CD4-positive, alpha-beta T cell treated with Interleukin-17A for 4 hours (primary cell): ENCODE measurements at places on chromosomes 4 and X.

GRCh38 chr4:121698236-121698671 is 1.5 kb upstream of the ANXA5 start:
- DNase-seq = no peak

DNA sequence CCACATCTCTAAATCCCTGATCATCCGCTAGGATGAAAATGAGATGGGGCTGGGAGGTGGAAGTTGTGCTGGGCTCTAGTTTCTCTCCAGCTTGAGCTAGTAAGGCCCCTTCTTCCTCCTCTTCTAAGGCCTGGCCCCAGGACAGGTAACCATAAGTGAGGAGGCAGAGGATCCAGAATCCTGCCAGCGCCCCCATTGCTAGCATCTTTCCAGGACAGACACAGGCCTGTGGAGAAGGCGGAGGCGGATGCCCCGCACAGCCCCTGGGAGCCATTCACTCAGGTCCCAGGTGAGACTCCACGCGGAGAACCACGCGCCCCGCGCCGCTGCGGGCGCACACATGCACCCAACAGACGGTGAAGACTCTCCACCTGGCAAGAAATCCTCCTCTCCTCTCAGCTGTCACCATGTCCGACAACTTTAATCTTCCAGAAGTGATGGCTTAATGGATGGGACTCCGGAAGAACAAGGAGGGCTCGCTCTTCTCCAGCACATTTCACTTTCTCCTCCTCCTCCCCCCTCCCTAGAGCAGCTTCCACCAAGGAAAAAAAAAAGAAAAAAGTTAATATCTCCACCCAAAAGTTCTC is 793 bp downstream of the ARSJ start:
- no peak for DNase-seq

- no peak for DNase-seq
Measured at GRCh38 chr4:41485041-41485440, 52.9 kb upstream of the LIMCH1 start.

DNA sequence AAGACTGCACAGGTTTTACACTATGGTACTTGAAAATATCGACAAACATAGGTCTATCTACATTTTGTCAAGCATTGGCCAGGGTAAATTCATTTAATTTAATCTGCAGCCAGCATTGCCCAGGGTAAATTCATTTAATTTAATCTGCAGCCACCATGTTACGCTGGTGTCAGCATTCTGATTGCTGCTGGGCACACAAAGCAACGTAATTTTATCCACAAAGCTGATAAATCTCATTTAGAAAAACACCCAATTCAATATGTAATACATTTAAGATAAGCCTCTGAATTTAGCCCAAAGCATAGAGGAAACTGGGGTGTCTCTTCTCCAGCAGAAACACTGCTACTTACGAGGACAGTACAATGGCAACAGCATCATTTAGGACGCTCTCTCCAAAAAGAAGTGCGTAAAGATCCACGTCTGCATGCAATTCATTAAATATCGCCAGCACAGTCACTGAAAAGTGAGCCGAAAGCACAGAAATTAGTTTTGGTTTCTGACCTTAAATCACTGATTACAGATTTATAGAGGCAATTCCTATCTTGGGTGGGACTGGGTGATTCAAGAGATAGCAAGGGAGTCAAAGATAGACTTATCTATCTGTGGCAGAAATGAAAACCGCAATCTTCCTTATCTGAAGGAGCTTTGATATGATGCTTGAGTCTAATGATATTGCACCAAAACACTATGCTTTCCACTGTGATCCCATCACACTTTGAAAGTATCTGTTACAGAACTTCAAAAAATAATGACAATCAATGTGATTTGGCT is 88.8 kb downstream of the CHST7 start:
- no peak for DNase-seq

GRCh38 chrX:120029354-120029753 is 48.1 kb downstream of the RHOXF2B start:
- no peak for DNase-seq

- DNase-seq = no peak
Measured at GRCh38 chr4:150769248-150769647, 187.3 kb downstream of the MAB21L2 start.

DNA sequence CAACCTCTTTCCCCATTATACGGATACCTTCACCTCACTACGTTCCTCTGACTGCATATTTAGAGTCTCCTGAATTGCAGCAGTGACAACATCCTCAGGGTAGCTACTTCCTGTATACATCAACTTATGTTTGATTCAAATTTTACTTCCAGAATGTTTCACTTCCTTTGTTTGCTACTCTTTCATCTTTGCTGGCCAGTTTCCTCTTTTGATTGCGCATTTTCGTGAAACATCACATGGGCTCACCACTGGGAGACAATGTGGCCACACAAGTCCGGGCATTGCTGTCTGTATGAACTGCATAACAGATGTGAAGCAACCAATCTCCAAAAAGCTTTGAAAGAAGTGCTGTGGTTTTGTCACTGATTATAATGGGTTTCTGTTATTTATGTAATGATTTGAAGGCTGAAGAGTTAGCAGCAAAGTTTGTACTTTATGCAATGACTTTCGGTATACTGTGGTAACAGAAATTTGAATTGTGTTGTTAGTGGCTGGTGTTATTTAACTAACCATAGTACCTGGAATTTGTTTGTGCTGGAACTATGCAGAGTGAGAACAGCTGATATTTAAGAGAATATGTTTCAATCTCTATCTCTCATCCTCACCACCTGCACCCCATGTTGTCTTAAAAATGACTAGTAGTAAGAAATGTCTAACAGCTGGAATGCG is 7.4 kb downstream of the SNCA start:
- no peak for DNase-seq

DNA sequence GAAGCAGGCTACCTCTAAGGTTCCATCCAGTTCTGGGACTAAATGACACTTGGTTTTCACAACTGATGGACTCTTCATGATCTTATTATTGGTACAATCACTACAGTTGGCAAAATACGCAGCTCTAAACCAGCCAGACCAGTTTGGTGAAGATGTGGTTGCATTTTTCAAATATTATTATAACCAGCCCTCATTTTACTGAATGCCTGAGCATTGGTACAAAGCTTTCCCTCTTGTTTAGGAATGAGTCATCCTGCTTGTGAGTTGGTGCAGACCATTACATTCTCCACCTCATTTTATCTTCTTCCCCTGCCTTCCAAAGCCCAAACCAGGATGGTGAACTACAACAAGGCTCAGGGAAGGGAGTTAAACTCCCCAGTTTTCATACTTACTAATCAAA is 223.1 kb downstream of the KDR start:
- no peak for DNase-seq

- DNase-seq = no peak
Measured at GRCh38 chr4:28562913-28563312, 1702.3 kb downstream of the STIM2 start.

GRCh38 chrX:86981326-86981879 is 536.2 kb upstream of the KLHL4 start:
- no peak for DNase-seq

DNA sequence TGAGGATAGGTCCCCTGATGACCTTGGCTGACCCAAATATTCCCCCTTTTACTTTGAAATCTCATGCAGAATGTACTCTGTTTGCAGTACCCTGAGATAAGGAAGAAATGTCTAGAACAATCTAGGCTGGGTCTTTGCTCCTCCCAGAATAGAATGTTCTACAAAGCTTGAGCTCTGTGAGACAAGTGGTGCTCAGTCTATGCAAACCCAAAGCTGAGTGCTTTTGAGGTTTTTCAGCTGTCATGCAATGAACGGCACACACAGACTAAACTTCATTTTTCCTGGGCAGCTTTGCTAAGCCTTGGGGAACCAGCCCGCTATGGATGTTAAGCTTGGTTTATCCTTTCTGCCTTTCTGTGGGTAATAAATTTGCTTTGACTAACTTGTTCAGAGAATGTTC is 513.6 kb downstream of the FAT4 start:
- DNase-seq = no peak

DNA sequence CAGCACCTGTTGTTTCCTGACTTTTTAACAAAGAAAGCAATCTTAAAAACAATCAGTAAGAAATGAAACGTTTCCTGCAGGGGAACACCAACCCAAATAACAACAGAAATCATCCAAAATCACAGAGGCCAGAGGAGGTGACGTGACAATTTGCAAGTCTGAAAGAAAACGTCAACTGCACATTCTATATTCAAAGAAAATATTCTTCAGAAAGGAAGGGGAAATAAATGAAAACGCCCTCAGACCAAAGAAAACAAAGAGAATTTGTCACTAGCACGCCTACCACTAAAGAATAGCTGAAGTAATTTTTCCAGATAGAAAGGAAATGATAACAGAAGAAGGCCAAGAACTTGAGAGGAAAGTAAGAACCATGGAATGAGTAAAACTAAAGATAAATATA is 74.4 kb downstream of the CASP3 start:
- DNase-seq = no peak

GRCh38 chrX:15204130-15204751 is 65.6 kb downstream of the ASB9 start:
- DNase-seq = no peak

GRCh38 chrX:107673933-107674479 is 45.7 kb downstream of the PRPS1 start:
- DNase-seq = peak; percentile 93

DNA sequence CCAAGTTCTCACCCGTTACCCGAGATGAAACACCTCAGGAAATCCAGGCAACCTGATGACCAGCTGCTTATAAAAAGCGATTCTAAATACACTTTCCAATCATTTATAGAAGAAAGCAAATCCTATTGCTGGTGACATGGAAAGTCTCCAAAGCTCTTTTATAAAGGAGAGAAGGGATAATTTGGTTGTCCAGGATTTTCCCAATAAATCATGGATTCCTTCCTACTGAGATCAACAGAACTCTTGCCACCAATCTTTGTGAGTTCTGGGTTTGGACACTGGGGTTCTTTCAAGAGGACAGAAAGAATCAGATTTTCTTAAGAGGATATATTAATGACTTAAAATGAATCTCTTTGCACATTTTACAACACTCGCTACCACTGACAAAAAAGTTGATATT is 24.7 kb upstream of the SOD3 start:
- no peak for DNase-seq

- DNase-seq = no peak
Measured at GRCh38 chr4:25694466-25694865, 38.8 kb downstream of the SLC34A2 start.

- no peak for DNase-seq
Measured at GRCh38 chrX:48076343-48076742, 4.9 kb upstream of the ZNF630 start.

- no peak for DNase-seq
Measured at GRCh38 chr4:21769404-21770147, 179.0 kb downstream of the KCNIP4 start.

GRCh38 chr4:41881981-41882624 is 53.1 kb upstream of the TMEM33 start:
- DNase-seq = no peak

GRCh38 chr4:146520896-146521540 is 722 bp downstream of the SLC10A7 start:
- DNase-seq = peak; percentile 34

GRCh38 chrX:23511793-23512192 is 155.5 kb upstream of the PRDX4 start:
- no peak for DNase-seq

GRCh38 chr4:75494563-75494962 is 19.6 kb downstream of the RCHY1 start:
- DNase-seq = no peak

GRCh38 chrX:70476934-70477733 is 32.5 kb downstream of the DLG3 start:
- no peak for DNase-seq

- DNase-seq = no peak
Measured at GRCh38 chr4:91829531-91829930, 474.2 kb upstream of the GRID2 start.

DNA sequence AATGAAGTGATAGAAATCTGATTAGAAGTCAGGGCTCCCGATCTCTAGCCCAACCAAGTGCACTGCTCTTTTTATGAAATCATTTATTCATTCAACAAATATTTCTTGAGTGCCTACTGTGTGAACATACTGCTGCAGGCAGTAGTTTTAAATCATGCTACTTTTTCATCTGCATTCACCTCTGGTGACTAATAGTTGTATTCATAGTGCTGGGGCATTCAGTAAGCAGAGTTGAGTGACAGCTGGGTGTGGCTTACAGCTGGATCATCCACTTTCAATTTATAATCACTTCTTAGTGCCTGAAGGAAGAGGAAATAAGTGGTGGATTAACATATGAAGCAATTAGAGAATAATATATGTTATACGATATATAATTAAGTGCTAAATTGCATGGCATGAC is 94.1 kb upstream of the HPRT1 start:
- no peak for DNase-seq

DNA sequence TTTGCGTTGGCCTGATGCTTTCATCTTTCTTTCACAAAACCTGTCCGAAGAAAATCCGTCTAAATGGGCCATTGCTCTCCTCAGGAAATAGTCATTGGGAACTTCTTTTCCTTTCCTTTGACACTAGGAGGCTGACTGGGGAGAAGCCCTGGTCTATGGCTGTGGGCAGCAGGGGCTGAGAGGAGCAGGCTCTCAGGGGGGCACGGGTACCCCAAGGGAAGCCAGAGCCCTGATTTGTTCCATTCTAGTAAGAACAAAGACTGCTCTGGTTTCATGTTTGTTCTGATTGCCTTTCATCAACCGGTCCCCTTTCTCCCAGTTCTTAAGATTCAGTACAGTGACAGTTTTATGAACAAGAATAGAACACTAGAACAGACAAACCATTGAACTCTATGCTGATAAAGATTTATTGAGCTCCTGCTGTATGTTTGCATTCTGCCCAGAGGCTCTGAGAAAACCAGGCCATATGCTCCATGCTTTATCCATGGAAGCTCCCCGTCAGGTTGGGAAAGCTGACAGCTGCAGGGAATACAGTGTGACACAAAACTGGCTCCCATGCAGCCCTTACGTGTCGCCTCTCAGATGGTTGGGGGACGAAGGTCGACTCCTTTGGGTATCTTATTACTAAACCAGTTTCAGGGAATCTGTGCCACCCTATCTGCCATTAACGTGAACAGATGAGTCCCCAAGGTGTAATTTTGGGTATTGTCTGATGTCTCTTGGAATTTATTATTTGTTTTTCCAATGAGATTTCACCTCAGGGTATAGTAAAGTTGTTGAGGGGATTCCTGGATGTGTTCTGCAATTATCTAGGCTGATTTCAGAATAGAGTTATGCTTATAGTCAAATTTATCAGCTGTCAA is 72.4 kb upstream of the MSANTD1 start:
- no peak for DNase-seq

DNA sequence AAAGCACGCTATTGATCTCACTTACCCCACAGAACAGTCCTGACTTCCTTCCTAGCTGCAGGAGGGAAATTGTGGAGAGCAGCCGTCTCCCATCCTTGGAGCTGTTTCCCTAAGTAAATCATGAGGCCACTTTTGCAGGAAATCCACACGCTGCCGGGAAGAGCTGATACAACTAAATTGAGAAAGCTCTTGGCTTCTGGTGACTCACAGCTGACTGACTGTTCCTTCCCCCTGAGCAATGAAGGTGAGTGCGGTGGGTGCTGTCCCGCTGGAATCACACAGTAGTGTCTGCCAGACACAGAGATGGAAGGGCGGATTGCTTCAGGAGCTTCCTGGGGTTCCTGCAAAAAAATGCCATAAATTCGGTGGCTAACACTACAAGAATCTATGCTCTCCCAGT is 268.9 kb downstream of the ASMT start:
- no peak for DNase-seq
